ENCODE measurements at places on chromosomes 12 and 14.

DNA sequence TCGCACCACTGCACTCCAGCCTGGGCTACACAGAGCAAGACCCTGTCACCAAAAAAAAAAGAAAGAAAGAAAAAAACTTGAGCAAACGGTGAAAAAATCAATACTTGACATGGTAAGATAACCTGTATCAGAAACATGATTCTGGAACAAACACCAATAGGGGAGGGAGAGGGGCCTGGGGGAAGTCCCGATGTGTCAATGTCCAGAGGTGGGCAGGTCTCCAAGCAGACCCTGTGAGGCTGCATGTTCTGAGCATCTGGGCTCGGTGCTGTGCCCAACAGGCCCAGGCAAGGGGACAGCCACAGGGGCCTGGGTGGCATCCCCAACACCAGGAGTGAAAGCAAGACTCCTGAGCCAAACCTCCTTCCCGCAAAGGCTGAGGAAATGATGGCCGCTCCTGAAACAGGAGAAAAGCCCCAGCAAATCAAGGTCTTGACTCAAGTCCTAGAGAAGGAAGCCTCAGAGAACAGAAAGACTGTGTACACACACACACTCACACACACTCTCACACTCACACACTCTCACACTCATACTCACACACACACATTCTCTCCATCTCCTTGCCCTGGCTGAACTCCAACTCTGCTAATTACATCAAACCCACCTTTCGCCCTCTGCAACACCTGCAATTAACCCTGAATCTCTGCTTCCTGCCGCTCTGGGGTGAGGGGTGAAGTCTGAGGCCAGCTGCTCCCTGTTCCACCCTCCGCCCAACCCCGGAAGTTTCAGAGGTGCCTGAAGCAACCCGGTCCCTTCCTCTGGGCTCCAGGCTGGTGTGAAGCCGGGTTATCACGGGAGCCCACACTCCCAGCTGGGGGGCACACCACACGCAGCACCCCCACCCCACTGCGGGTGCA lies 20.4 kb downstream of the CCDC88C start:
- DNase-seq: no peak

DNA sequence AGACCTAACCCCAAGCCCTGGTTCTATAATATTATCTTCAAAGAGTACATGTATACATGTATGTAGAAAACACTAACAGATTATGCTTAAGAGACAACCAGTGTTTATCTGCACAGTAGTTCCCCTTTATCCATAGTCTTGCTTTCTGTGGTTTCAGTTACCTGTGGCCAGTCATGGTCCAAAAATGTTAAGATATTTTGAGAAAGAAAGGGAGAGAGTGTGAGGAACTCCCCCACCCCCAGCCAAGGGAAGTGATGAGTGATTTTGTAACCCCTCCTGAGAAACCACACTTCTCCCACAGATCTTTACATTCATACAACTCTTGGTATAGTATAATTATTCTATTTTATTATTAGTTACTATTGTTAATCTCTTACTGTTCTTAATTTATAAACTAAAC lies 77.3 kb upstream of the CNTN1 start:
- no peak for DNase-seq

DNA sequence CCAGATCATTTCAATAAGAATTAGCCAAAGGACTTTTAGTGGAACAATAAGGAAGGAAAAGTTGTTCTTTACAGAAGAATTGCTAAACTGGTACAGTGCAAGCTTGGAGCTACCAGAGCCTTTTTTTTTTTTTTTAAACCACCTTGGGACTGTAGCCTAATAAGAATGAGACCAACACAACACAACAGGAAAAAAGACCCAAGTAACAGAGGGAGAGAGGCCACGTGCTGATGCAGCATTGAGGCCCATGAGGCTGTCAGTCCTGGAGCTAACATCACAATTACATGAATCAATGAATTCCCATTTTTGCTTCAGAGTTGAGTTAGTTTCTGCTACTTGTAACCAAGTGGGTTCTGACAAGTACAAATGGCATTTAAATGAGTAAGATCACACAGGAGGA lies 149.0 kb upstream of the EEA1 start:
- DNase-seq: no peak

- DNase-seq: no peak
These were observed 11.4 kb upstream of the NOPCHAP1 start for GRCh38 chr12:104974626-104975290.

- no peak for DNase-seq
These were observed 8.1 kb downstream of the CORO1C start for GRCh38 chr12:108722992-108723766.

DNA sequence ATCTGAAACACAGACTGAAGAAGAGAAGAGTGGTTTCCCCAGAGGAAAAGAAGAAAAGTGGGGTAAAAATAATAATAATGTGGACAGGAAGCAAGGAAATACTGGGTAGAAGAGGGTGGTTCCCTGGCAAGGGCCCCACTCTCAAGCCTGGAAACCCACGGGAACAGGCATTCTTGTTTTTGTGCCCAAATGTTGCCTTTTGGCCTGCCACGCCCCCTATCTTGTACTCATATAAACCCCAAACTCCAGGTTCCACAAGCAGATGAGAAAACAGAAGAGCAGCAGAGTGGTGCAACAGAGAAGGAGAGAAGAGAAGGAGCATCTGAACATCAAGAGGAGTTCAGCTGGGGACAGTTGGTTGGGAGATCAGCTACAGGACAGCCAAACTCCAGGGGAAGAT lies 51.2 kb downstream of the NDUFA12 start:
- DNase-seq: no peak

DNA sequence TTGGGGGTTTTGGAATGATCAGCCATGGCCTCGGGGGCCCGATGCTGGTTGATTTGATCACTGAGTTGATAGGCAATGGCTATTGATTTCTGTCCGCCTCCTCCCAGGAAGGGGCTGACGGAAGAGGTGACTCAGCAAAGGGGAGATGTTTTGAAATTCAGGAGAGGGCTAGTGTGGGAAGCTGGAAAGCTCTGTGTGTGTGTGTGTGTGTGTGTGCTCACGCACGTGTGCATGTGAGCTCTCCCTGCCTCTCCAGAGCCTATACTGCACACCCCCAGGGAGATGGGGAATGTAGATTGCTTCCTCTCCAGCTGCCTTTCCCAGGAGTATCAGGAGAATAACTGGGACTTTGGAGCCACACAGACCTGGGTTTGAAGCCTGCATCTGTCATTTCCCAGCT lies 184.9 kb upstream of the MYL2 start:
- DNase-seq: no peak

DNA sequence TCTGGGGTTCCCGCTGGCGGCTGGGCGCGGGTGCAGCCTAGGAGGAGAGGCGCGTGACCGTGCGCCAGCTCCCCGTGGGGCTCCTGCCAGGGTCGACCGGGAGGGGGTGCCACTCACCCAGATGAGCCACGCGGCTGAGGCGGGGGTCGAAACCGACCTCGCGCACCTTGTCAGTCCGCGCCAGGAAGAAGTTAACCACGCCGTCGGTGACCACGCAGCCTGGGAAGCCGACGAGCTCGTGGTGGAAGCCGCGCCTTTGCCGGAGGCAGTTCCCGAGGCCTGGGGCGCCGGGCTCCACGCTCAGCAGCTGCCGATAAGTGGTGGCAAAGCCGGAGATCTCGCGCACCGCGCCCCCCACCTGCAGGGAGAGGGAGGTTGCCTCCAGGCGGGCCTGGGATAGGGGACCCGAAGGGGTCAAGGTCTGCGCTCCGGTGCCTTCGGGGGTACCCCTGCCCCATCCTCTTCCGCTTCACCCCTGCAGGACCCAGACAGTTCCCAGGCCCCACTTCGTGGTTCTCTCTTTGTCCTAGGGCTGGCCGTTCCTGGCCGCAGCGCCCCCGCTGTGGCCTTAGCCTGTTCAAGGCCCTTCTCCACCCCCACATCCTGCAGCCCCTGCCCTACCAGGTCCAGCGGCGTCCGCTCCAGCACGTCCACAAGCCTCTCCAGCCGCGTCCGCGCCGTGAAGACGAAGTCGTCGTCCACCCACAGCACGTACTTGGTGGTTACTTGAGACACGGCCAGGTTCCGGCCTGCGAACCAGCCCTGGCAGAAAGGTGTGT lies 5.3 kb downstream of the B4GALNT1 start:
- peak; percentile 58 for DNase-seq

DNA sequence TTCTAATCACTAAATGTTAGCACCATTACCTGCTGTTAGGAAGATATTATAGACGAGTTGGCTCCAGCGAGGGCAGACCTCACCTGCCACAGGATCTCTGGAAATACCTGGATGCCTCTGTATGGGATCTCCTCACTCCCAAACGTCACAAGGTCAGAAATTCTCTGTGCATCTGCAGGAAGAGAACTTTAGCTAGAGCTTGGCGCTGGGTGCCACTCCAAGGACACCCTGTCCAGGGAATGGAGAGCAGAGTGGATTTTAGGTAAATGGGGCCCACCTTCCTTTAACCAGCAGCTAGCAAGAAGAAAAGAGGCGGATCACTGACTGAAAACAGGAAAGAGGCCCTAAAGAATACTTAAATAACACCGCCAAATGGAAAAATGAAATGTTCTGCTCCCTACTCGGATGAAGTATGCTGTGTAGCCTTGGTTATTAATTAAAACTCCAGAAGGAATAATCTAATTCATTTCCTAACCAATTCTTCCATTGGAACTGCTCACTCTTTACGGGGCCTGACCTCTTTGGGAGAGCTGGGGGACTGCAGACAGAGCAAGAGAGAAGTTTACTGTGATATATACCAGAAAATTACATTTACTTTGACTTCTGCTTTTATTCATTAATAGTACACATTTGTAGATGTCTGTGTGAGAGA lies 4.2 kb upstream of the FOXG1 start:
- no peak for DNase-seq

DNA sequence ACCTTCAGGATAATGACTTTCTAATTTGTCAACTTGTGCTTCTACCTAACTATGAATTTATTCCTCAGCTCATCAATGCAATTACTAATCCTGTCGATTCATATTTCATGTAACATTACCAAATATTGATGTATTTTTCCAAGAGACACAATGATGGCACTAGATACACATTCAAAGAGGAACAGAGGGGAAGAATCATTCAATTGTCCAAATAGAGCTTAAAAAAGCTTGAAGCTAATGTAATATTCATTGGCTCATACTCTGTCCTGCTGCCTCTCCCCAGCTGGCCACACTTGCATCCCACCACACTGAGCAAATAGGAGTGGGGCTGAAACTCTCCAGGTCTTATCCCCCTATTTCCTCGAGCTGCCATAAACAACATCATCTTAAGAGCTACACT lies 9.3 kb downstream of the TESPA1 start:
- DNase-seq: no peak

- peak; percentile 44 for DNase-seq
These were observed 921.2 kb upstream of the FOXG1 start for GRCh38 chr14:27845241-27845850.

GRCh38 chr12:1540690-1541089 lies 53.7 kb downstream of the FBXL14 start:
- no peak for DNase-seq

All from psoas muscle (tissue), 8 donors.